ENCODE measurements at places on chromosomes 6 and 20.
A peak's percentile ranks its signal among the peaks of the same experiment; 100 is the strongest.

GRCh38 chr6:70404658-70405057 is 8.7 kb upstream of the FAM135A start:
- DNase-seq: no peak

GRCh38 chr6:10655508-10656055 is 38.8 kb downstream of the C6orf52 start:
- no peak for DNase-seq

GRCh38 chr20:21102603-21103311 is 3.4 kb downstream of the LINC00237 start:
- DNase-seq: no peak

DNA sequence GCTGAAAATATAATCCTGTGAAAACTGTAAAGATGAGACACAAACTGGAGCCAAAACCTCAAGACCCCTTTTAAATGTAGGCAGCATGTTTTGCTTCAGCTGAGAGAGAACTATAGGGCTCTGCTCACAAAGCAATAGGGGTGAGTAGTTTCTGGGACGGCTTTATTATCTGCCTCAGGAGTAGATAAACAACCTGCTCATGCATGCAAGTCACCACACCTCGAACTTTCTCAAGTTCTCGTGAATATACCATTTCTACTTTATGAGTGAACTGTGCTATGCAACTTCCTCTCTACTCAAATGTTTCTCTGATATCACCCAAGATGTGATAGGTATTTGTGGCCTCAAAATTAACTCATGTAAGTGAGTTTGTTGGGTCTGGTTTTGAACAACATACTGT is 7.5 kb upstream of the OOEP start:
- DNase-seq: no peak

DNA sequence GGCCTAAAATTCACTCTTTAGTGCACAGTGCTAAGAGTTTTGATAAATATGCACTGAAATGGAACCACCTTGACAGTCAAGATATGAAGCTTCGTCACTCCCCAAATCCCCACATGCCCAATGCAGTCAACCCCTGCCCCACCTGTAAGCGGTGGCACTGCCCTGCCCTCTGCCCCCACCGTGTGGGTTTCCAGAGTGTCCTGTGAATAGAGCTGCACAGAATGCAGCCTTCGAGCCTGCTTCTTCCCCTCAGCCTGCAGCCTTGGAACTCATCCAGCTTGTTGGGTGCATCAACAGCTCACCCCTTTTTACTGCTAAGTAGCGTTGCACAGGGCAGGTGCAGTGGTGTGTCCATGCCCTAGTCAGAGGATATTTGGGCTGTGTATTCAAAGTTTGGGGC is 216.3 kb downstream of the SYNDIG1 start:
- no peak for DNase-seq

DNA sequence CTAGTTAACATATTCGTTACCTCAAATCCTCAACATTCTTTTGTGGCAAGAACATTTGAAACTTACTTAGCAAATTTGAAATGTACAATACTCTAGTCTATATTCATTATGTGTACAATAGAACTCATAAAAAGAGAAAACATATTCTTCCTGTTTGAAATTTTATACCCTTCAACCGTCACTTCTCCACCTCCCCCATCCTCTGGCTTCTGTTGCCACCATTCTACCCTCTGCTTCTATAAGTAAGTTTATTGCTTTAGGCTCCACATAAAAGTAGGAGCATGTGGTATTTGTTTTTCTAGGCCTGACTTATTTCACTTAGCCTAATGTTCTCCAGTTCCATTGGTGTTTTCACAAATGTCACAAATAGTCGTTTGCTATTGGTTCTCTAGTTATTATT is 205.3 kb downstream of the TENT5A start:
- DNase-seq: no peak

DNA sequence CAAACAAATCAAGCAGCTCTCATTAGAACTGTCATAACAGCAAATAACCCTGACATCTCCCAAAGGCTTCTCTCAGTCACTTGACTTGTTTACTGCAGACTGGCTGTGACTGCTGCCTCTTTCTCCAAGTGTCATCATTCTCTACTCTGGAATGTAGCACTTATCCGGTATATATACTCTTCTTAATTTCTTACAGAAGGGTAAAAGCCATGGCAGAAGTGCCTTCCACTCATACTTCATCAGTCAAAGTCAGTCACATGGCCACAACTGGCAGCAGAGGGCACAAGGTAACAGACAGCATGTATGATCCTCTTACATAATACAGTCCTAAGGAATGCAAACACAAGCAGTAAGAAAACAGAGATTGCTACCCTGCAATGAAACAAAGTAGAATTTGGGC is 9.3 kb downstream of the NAPB start:
- DNase-seq: no peak

GRCh38 chr6:52724406-52725121 is 38.7 kb downstream of the GSTA2 start:
- DNase-seq: peak; percentile 83

GRCh38 chr6:105849746-105850145 is 236.4 kb upstream of the PRDM1 start:
- DNase-seq: no peak

DNA sequence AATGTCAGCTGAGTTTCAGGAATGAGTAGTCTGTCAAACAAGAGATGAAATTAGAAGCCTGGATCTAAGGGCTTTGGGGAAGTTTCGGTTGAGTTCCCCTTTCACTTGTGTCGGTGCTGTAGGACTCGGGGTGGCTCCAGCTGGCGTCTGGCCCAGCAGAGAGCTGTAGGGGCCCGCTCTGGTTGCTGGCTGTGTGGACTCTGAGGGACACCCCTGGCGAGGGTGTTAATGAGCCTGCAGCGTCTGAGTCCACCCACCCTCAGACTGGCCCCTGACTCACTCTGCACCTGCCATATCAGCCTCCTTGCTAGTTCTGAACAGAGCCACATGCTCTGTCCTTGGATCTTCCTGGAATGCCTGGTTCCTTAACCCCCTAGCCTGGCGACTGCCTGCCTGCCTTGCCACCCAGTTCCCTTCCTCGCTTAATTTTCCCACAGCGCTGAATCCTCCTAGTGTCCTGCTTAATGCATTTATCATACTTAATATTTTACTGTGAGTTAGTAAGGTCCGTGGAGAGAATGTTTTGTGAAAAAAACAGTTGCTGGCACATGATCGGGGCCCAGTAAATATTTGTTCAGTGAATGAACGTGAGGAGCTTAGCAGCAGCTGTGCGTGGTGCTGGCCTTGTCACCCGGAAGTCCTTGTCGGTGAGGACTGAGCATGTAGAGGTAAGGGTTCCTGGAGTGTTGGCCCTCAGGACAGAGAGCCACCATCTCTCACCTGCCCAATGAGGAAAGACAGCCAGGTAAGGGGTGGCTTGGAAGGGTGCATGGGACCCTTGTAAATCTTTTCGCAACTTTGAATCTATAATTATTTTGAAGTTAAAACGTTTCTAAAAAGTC is 1.6 kb downstream of the DNAJC5 start:
- no peak for DNase-seq

GRCh38 chr6:14696367-14696766 is 549.5 kb upstream of the JARID2 start:
- DNase-seq: no peak

GRCh38 chr20:29410806-29411457 is 1846.5 kb upstream of the DEFB115 start:
- DNase-seq: no peak

DNA sequence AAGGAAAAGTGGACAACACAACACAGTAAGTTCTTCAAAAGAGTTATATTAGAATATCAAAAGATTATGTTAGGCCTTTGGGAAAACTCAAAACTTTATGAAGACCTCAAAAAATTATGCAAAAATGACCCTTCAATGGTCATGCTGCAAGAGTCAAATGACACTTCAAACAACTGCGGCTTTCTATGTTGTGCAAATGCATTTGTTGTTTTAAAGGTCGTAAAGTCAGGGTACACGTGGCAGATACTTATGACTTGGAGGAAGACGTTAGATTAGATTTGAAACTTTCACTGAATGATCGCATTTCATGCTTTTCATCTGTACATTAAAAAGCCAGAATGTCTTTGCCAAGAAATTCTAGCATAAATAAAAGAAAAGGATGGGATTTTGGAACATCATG is 31.4 kb downstream of the BCAS1 start:
- DNase-seq: no peak

GRCh38 chr6:134575221-134575620 is 257.3 kb upstream of the SGK1 start:
- DNase-seq: no peak

- DNase-seq: no peak
Observed at GRCh38 chr6:146697921-146698320, 99.1 kb downstream of the ADGB start.

- DNase-seq: no peak
Observed at GRCh38 chr6:125974214-125974866, 12.0 kb upstream of the TRMT11 start.

DNA sequence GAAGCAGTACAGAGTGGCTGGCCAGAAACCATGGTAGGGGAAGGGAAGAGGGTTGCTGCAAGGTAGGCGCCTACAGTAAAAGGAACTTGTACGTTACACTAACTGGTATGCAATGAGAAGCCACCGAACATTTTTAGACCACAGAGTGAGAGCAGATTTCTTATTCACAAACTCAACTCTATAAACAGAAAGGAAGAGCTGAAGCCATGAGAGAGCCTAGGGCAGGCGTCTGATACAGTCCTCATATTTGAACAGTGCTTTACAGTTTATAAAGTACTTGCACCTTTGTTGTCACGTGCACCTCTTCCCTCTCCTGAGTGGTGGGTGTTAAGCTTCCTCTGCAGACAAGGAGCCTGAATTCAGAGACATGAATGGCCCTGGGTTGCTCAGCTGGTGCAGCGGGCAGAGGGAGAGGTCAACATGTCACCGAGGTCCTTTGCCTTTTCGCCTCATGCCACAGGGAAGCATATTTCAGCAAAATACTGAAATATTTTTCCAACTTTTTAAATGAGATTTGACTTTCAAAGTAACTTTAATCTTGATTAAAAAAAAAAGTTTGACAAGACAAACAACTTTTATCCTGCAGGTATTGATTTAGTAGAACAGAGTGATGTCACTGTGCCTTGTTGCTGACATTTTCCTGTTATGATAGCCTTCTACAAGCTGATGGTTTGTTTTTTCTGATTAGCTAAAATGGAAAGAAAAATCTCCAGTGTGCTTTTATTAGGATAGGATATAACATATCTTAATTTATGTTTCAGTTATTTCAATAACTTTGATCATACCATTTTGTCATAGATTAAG is 23.8 kb downstream of the UST start:
- DNase-seq: no peak

GRCh38 chr6:150272264-150272975 is 96.4 kb upstream of the IYD start:
- no peak for DNase-seq

DNA sequence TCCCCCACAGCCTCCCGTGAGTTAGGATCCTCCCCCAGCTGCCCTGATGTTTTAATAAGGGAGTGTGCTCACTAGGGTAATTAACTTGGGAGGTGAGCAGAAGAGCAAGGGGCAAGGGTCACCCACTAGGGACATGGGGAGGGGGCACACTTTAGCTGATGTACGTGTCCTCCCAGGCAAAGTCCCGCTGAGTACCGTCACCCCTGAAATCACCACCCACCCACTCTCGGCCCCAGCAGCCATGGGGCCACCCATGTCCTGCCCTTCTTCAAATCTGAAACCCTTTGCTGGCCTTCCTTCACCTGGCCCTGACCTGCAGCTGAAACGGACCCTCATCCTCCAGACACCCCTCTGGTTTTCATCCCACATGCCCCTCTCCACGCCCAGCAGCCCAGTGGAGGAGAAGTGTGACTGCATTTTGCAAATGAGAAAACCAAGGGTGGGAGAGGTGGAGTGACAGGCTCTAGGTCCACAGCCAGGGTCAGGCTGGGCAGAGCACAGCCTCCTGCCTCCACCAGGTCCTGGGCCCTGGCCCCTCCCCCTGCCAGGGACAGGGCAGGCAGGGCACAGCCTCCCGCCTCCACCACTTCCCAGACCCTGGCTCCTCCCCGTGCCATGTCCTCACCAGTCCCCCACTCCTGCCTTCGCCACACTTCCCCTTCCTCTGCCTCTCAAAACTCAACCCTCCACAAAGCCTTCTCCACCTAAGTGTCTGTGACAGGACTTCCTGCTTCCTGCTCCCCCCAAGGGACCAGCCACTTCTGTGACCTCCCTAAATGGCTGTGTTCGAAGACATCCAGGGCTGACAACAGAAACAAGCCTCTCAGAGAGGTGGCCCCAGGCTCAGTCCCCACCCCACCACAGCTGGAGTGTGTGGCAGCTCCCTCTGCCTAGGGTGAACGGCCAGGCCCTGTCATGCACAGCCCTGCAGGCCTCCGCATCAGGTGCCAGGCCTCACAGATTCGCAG is 15.1 kb downstream of the ACSS1 start:
- no peak for DNase-seq

- no peak for DNase-seq
Observed at GRCh38 chr6:142846459-142846831, 98.5 kb downstream of the HIVEP2 start.

DNA sequence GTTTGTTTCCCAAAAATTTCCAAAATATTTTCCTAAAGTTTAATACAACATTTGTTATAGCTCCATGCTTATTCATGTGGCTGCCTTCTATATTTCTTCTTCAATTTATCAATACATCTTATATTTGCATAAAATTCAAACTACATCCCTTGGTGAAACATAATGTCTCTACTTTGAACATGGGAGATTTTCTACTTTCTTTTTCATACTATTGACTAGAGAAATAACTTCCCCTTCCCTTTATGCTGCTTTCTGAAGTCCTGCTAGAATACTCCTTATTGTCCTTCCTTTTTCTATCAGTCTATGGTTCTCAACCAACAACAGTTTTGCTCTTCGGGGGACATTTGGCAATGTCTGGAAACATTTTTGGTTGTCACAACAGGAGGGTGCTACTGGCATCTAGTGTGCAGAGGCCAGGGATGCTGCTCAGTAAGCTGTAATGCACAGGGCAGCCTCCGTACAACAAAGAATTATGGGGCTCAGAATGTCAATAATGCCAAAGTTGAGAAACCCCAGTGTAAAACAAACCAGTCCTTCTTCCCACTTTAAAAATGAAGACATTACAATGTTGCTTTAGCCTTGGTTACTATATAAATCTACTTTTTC is 29.9 kb downstream of the MKKS start:
- DNase-seq: no peak

DNA sequence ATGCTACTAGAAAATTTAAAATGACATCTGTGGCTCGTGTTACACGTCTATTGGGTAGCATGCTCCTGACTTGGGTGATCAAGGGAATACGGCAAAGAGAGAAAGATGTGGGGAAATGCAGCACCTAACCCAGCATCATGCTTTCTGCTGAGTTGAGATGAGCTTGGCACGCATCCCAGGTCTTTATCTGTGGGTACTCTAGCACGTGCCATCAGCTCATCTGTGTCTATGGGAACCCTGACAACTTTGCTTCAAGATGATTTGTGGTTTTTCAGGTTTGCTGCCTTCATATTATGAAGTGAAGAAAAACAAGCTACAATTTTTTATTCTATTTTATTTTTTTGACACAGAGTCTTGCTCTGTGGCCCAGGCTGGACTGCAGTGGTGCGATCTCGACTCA is 21.0 kb downstream of the RNASET2 start:
- DNase-seq: no peak

GRCh38 chr6:16372029-16372776 is 133.8 kb downstream of the GMPR start:
- no peak for DNase-seq

Data from coronary artery (tissue), 2 donors.